ENCODE measurements at places on chromosomes 7 and 10. TPM values are rescaled to one million over a fixed set of nuclear protein-coding genes. Genes with fewer than 3 reads are reported as not detected.

PLCE1 gene
- polyA plus RNA-seq: 2.3 TPM

C10orf53 gene
- not detected for polyA plus RNA-seq

TAF3 gene
- 5.7 TPM for polyA plus RNA-seq

CNOT4 gene
- polyA plus RNA-seq: 7.9 TPM

PMS2 gene
- 2.4 TPM for polyA plus RNA-seq

MGAM2 gene
- polyA plus RNA-seq: 0.01 TPM

ZNF32 gene
- polyA plus RNA-seq: 39.4 TPM

TMEM236 gene
- polyA plus RNA-seq: 0.25 TPM

CDK14 gene
- polyA plus RNA-seq: 13.9 TPM

GCK gene
- polyA plus RNA-seq: 3.6 TPM

SMKR1 gene
- polyA plus RNA-seq: not detected

DPP6 gene
- polyA plus RNA-seq: not detected

PRR15 gene
- polyA plus RNA-seq: 0.27 TPM

GDF10 gene
- polyA plus RNA-seq: 0.19 TPM

CNPY1 gene
- polyA plus RNA-seq: not detected

PRSS1 gene
- not detected for polyA plus RNA-seq

WDFY4 gene
- polyA plus RNA-seq: 0.78 TPM

CPN1 gene
- polyA plus RNA-seq: not detected

EIF5AL1 gene
- polyA plus RNA-seq: 0.61 TPM

CDNF gene
- polyA plus RNA-seq: 2.8 TPM

TMEM273 gene
- polyA plus RNA-seq: 19.5 TPM

UNC5B gene
- 8.7 TPM for polyA plus RNA-seq

STOX1 gene
- 0.42 TPM for polyA plus RNA-seq

ARMC3 gene
- not detected for polyA plus RNA-seq

NPFFR1 gene
- not detected for polyA plus RNA-seq

SLC29A3 gene
- 1.2 TPM for polyA plus RNA-seq

SAMD9L gene
- 2.7 TPM for polyA plus RNA-seq

HEPACAM2 gene
- polyA plus RNA-seq: not detected

TLX1 gene
- 0.08 TPM for polyA plus RNA-seq

C7orf57 gene
- polyA plus RNA-seq: not detected

PRKCQ gene
- polyA plus RNA-seq: 0.04 TPM

SPDYE2 gene
- polyA plus RNA-seq: 0.15 TPM

ELFN1 gene
- 5.9 TPM for polyA plus RNA-seq

AKR1C4 gene
- polyA plus RNA-seq: not detected

GRK5 gene
- polyA plus RNA-seq: 27.6 TPM

OR2A1 gene
- polyA plus RNA-seq: 0.04 TPM

DKK1 gene
- polyA plus RNA-seq: 7.0 TPM

KLF14 gene
- not detected for polyA plus RNA-seq

MYH16 gene
- not detected for polyA plus RNA-seq

PRRT4 gene
- polyA plus RNA-seq: 0.51 TPM

CALML3 gene
- polyA plus RNA-seq: 0.03 TPM

CRPPA gene
- 1.4 TPM for polyA plus RNA-seq

ENKUR gene
- polyA plus RNA-seq: 0.19 TPM

CCDC3 gene
- 3.5 TPM for polyA plus RNA-seq

CALHM3 gene
- not detected for polyA plus RNA-seq

EPO gene
- polyA plus RNA-seq: not detected

COBL gene
- polyA plus RNA-seq: 25.9 TPM

EBLN1 gene
- polyA plus RNA-seq: not detected

GTF2I gene
- polyA plus RNA-seq: 38.7 TPM

All from heart left ventricle (tissue), 16 donors.